ENCODE measurements at places on chromosomes 7 and 10.

GRCh38 chr7:139181404-139181803, 49.6 kb upstream of the UBN2 start:
- DNase-seq: no peak

- no peak for DNase-seq
Observed at GRCh38 chr7:106219170-106219569, 65.6 kb downstream of the NAMPT start.

DNA sequence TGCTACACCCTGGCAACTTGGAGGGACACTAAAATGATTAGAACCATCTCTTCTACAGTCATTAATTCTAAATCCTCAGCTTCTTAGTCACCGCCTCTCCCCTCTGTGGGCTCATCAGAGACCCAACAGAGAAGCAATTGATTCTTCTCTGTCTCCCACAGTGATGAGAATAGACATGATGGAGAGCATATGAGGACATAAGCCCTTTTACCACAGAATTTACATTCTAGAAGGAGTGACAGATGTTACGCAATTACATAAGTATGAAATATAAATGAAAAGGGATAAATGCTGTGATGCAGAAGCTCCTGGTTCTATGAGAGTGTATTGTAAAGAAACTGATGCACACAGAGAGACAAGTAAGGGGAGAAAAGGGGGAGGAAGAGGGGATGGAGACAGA, 18.1 kb upstream of the ABCB5 start:
- DNase-seq: no peak

DNA sequence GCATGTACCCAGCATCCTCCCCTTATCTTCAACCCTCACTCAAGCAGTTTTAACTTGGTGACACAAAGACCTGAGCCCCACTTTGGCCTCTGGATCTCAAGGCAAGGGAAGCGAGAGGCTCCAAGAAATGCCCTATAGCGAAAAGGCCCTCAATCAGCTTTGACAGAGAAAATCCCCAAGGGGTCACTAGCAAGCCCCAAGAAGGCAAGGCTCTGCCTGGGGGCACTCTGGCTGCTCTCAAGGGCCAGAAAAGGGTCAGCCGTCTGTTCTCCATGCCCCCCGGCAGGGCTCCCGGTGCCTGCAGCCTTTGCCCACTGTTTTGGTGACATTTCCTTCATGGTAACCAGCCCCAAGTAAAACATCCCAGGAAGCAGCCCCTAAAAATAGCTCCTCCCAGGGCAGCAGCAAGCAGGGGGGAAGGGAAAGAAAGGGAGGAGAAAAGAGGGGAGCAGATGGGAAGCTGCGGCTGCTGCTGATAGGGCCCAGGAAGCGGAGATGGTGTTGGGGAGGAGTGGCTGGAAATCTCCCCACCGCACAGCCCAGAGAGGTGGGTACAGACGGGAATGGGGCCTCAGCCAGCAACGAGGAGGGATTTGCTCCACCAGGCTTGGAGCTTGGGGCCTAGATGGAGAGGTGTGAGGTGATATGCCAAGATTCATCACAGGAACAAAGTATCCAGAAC, 7.1 kb downstream of the CAMK2G start:
- DNase-seq: no peak

GRCh38 chr10:102564209-102564834, 60.5 kb downstream of the SUFU start:
- DNase-seq: no peak

DNA sequence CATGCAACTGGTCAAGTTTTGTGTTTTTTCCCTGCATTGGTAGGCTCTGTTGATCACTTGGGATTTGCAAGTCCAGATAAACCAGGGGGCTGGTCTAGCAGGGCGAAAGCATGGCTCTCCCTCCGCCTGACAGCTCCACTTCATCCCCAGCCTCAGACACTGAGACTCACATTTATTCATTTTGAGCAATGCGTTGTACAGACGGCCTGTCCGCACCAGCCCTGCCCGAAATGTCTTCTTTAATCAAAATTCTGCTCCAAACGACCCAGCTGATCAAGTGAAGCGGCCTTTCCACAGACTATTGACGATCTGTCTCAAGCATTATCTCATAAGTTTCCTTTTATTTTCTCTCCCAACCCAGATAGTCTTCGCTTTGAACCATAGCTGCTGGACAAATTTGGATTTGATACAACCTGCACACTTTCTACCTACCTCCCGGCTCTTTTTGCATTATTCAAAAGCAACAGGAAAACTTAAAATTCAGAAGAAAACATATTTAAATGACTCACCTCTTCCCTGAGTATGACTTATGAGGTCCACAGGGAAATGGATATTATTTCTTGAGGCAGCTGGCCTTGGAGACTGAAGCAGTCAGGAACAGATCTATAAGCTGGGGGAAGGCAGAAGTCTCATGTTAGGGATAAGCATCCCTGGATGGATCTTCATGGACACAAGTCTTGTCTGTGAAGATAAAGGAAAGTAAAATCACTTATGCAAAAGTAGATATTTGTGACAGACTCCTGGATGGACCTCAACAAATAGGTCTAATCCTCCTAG, 498.9 kb upstream of the MGMT start:
- no peak for DNase-seq

DNA sequence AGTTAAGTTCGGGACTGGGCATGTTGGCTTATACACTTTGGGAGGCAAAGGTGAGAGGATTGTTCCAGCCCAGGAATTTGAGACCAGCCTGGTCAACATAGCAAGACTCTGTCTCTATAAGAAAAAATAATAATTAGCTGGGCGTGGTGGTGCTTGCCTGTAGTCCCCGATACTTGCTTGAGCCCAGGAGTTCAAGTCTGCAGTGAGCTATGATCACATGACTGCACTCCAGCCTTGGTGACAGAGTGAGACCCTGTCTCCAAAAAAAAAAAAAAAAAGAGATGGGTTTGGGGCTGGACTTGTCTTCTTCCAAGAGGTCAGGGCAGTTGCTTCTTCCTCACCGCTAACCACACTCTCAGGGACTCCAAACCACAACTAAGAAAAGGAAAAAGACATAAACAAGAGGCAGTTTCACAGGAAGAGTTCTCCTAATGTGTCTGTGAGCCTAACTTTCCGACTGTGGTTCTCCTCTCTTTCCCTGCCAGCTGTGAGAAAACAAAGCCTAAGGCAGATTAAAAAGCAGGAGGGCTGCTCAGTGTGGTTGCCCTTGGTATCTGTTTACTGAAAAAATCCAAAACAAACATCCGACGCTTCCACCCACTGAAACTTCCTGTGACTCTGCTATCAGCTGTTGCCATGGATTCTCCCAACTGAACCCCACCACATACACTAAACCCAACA, 2.4 kb upstream of the SERPINE1 start:
- DNase-seq: no peak

- no peak for DNase-seq
Observed at GRCh38 chr7:15669443-15670090, 16.9 kb downstream of the MEOX2 start.

GRCh38 chr7:124428781-124429180, 336.8 kb downstream of the GPR37 start:
- no peak for DNase-seq

DNA sequence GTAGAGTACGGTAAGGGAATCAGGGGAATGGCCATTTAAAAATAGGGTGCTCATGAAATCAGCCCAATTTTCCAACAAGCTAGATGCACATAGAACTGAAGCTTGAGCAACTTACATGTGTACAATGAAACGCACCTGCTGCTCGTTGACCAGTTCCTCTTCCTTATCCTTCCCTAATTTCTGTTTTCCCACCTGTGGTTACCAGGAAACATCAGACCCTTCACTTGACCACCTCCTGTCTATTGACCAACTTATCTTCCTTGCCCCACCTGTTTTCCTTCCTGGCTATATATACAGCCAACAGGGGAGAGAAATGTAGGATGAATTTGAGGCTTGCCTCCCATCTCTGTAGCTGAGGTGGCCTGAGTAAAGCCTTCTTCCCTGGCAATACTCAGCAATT, 37.8 kb upstream of the RAPGEF5 start:
- DNase-seq: no peak

DNA sequence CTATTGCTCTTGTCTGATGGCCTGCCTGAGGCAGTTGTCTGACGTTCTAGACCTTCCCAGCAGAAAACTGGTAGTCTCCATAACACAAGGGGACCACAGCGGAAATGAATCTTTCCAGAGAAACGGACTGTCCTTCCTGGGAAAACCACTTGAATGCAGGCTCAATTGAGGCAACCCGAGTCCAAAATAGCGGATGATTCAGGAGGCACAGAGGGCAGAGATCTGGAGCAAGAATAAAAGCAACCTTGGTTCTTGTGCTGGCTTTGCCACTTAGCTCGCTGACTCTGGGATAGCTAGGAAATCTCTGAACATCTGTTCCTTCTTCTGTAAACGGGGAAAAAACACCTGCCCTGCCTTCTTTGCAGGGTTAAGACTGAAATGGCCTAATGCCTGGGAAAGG, 178.8 kb downstream of the NEURL1 start:
- DNase-seq: no peak

- peak; percentile 23 for DNase-seq
Observed at GRCh38 chr7:55641273-55641691, 69.0 kb upstream of the VOPP1 start.

DNA sequence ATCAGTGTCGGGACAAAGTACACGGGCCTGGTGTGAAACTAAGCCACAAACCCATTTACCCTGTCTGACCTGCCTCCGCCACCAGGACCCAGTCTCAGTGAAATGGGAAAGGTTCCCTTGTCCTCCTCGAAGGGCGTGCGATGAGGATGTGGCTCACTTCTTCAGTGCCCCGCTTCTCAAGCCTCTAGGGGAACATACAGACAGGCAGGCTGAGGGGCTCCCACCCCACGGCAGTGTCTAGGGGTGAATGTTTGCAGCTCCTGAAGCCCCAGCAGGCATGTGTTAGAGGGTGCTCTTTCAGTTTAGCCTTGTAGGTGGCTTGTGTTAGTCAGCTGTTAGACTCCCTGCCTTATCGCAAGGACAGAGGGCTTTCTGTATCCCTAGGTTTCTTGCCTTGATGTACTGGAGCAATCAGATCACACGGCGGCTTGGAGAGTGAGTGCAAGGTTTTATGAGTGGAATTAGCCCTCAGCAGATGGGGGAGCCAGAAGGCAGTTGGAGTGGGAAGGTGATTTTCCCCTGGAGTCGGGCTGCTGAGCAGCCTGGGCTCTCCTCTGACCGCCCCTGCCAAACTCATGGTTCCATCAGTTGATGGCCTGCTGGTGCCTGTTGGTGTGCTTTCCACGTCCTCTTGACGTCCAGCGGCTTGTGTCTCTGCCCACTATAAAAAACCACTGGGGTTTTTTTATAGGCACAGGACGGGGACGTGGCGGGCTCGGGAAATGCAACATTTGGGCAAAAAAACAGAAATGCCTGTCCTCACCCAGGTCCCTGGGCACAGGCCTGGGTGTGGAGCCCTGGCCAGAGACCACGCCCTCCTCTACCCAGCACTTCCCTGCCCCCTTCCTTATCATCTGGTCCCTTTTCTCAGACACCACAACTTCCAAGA, 759 bp downstream of the NUDT1 start:
- no peak for DNase-seq

GRCh38 chr10:61795551-61795950, 105.9 kb upstream of the ARID5B start:
- no peak for DNase-seq

DNA sequence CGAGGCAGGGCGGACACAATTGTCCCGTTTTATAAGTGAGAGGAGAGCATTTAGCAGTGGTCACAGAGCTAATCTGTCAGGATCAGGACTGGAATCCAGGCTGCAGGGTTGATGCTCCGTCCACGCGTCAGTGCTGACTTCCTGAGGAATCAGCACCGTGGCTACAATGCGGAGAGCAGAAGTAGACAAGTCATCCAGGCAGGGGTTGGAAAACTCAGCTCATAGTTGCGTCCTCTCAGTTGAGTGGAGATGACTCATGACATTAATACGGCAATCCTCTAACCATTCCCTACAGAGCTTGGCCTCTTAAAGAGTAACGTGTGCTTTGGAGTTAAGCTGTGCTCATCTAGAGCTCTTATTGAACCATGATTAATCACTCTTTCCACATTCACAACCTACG, 17.1 kb upstream of the HTR5A start:
- no peak for DNase-seq

GRCh38 chr10:28853195-28853594, 175.9 kb downstream of the BAMBI start:
- DNase-seq: no peak

GRCh38 chr7:93228302-93228701, 2.0 kb upstream of the HEPACAM2 start:
- no peak for DNase-seq

- no peak for DNase-seq
Observed at GRCh38 chr7:2529161-2530070, 9.8 kb downstream of the LFNG start.

DNA sequence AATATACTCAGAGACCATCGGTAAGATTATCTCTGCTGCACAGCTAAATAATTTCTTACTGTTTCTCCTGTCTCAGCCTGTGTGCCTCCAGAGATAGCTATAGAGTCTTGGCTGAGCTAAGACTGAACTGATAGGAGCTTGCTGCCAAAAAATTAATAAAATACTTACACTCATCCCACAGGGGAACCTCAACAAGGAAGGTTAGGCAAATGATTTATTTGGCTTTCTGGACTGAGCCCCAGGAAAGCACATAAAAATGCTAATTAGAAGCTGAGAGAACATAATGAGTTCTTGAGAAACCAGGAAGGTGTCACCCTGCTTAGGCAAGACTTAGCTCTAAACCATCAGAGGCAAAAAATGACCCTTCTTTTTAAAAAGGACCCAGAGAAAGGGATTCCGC, 534.5 kb downstream of the TNS3 start:
- no peak for DNase-seq

- no peak for DNase-seq
Observed at GRCh38 chr10:75137533-75138438, 26.3 kb downstream of the SAMD8 start.

DNA sequence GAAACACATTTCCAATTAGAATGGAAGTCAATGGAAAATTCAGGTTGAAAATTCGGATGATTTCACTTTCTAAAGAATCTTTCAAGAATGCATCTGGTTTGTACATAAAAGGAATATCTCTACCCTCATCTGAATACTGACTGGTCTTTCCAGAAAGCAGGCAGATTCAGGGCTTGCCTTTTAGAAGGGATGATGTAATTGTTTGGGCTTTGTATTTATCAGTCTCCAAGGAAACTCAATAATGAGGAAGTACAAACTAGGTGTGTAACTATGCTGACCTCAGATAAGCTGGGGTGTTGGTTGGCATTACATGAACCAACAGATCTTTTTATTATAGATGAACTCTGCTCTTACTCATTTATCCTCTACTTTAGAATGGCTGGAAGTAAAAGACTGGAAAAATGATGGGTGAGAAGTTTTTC, 24.1 kb downstream of the PDLIM1 start:
- no peak for DNase-seq

DNA sequence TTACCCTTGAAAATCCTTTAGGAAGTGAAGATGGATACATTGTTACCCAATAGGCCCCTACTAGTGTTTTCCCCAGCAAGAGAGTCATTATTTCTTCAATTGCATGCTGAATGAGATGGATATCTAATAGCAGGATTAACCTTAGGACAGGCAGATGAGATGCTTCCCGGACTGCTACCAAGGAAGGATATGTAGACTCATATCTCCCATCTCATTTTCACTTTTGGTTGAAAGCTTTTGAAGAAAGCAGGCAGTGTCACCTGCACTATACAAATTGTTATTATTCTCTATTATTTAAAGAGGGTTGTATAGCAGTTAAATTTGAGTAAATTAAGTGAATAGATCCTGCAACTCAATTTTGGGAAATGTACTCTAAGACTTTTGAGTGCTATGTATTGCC, 17.0 kb upstream of the ARHGAP21 start:
- DNase-seq: no peak

- no peak for DNase-seq
Observed at GRCh38 chr7:408751-409311, 110.8 kb downstream of the PDGFA start.

- no peak for DNase-seq
Observed at GRCh38 chr10:130801784-130802183, 509.7 kb downstream of the TCERG1L start.

Measured in HS-27A (cell line).